Chondrocyte (in vitro differentiated cells): ENCODE measurements at places on chromosomes 2 and 18.
A peak's percentile ranks its signal among the peaks of the same experiment; 100 is the strongest.

- no peaks in the 10 kb centered on the region for H3K27me3 ChIP-seq
- no peak overlapping the region for H3K4me3 ChIP-seq
- peaks cover 20% of the 10 kb centered on the region for H3K4me1 ChIP-seq
- no peak overlapping the region for H3K27ac ChIP-seq
- H3K36me3 ChIP-seq: no peaks in the 10 kb centered on the region
These were observed 280.8 kb upstream of the NRP2 start for GRCh38 chr2:205401511-205401910.

- peaks cover 6% of the 10 kb centered on the region for H3K4me1 ChIP-seq
- no peak overlapping the region for H3K4me3 ChIP-seq
- H3K36me3 ChIP-seq: no peaks in the 10 kb centered on the region
- no peak overlapping the region for H3K27ac ChIP-seq
- no peaks in the 10 kb centered on the region for H3K27me3 ChIP-seq
These were observed 321.5 kb downstream of the XIRP2 start for GRCh38 chr2:167209784-167210183.

DNA sequence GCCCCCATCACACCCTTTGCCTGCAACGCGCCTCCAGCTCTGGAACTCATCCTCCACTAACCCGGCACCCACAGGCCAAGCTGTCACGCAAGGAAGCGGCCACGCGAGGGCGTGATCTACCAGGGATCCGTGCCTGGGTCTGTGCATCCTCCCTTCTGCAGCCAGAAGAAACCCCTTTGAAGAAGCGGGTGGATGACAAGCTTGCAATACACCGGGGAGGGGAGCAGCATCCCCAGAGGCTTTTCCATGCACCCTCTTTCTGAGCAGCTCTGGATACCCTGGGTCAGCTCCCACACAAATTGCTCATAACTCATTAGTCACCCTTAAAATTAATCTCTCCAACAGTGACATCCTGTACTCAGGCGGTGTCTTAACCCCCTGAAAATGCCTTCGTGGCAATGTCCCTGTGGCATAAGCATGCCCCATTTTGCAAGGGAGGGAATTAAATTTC is 47.6 kb downstream of the PDCL3 start:
- H3K4me1 ChIP-seq: peaks cover 2% of the 10 kb centered on the region
- no peak overlapping the region for H3K27ac ChIP-seq
- no peak for DNase-seq

GRCh38 chr18:8777846-8778245 is 72.5 kb downstream of the MTCL1 start:
- no peaks in the 10 kb centered on the region for H3K27me3 ChIP-seq
- peaks cover 13% of the 10 kb centered on the region for H3K36me3 ChIP-seq
- no peak overlapping the region for H3K4me3 ChIP-seq

- no peaks in the 10 kb centered on the region for H3K27me3 ChIP-seq
- H3K36me3 ChIP-seq: no peaks in the 10 kb centered on the region
- H3K4me1 ChIP-seq: peaks cover 14% of the 10 kb centered on the region
- no peak overlapping the region for H3K4me3 ChIP-seq
- H3K27ac ChIP-seq: no peak overlapping the region
- no peak for DNase-seq
These were observed 129.7 kb downstream of the BARD1 start for GRCh38 chr2:214679736-214680135.

- DNase-seq: no peak
- no peaks in the 10 kb centered on the region for H3K36me3 ChIP-seq
- H3K4me1 ChIP-seq: no peaks in the 10 kb centered on the region
These were observed 1454.4 kb upstream of the CELF4 start for GRCh38 chr18:39019989-39020388.

GRCh38 chr2:226564667-226565066 is 235.0 kb downstream of the IRS1 start:
- no peaks in the 10 kb centered on the region for H3K36me3 ChIP-seq
- no peak for DNase-seq
- no peak overlapping the region for H3K4me3 ChIP-seq
- H3K27me3 ChIP-seq: no peaks in the 10 kb centered on the region
- H3K27ac ChIP-seq: no peak overlapping the region
- peaks cover 3% of the 10 kb centered on the region for H3K4me1 ChIP-seq

DNA sequence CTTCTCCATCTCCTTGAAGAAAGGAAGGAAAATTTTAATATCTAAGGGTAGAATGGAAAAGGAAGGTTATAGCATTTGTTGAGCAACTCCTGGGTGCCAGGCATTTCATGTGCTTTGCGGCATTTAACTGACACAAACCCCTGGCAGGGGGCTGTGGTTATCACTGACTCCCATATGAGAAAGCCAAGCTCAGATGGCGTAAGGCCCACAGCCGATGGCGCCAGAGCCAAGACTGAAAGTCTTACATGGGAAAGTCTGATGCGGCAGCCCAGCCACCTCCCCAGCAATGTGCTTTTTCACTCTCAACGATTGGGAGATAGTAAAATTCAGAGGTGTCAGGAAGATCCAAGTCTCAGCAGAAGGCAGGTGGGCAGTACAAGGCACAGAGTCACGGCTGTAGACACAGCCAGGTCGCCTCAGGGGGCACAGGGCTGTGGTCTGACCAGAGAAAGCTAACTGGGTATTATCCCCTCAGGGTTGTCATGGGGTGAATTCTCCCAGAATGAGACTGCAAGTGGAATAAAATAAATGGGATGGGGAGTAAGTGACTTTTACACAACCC is 324.2 kb upstream of the NCKAP5 start:
- H3K4me1 ChIP-seq: no peaks in the 10 kb centered on the region
- peaks cover 21% of the 10 kb centered on the region for H3K27me3 ChIP-seq
- no peak overlapping the region for H3K27ac ChIP-seq
- no peak for DNase-seq
- no peak overlapping the region for H3K4me3 ChIP-seq

DNA sequence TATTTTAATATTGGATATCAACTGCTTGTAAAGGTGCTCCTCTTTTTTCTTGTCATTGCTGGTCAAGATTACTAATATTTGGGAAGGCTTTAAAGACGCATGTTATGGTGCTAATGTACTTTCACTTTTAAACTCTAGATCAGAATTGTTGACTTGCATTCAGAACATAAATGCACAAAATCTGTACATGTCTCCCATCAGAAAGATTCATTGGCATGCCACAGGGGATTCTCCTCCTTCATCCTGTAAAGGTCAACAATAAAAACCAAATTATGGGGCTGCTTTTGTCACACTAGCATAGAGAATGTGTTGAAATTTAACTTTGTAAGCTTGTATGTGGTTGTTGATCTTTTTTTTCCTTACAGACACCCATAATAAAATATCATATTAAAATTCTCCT is 38.2 kb downstream of the COL3A1 start:
- DNase-seq: no peak
- no peak overlapping the region for H3K4me3 ChIP-seq
- H3K36me3 ChIP-seq: peaks cover 43% of the 10 kb centered on the region
- peak overlapping the region; percentile 67 for H3K27ac ChIP-seq
- H3K27me3 ChIP-seq: no peaks in the 10 kb centered on the region
- H3K4me1 ChIP-seq: peaks cover 88% of the 10 kb centered on the region

- H3K4me1 ChIP-seq: peaks cover 37% of the 10 kb centered on the region
- H3K4me3 ChIP-seq: peak within 1 kb of the TSS; percentile 96
- peak within 1 kb of the TSS; percentile 100 for H3K27ac ChIP-seq
- DNase-seq: peak; percentile 99
These were observed at the start of the genes CAMKMT and PREPL for GRCh38 chr2:44361330-44362206. Gene CAMKMT, plus strand, starts transcription at chr2:44361947. Gene PREPL, minus strand, starts transcription at chr2:44361494. Its CDS starts 15,152 bp downstream, at chr2:44346342.

- no peak overlapping the region for H3K4me3 ChIP-seq
- H3K4me1 ChIP-seq: peaks cover 4% of the 10 kb centered on the region
- peaks cover 3% of the 10 kb centered on the region for H3K36me3 ChIP-seq
- no peak for DNase-seq
- peak overlapping the region; percentile 14 for H3K27ac ChIP-seq
These were observed 128.1 kb upstream of the MSTN start for GRCh38 chr2:190190507-190191162.

- peak overlapping the region; percentile 42 for H3K27ac ChIP-seq
- no peak for DNase-seq
- H3K36me3 ChIP-seq: peaks cover 2% of the 10 kb centered on the region
- peaks cover 13% of the 10 kb centered on the region for H3K4me1 ChIP-seq
- H3K4me3 ChIP-seq: no peak overlapping the region
These were observed 47.3 kb upstream of the NDUFV2 start for GRCh38 chr18:9055185-9055584.
